ENCODE measurements at places on chromosomes 4 and X.

- no peak for DNase-seq
Measured at GRCh38 chr4:58766763-58767162, 1656.6 kb upstream of the IGFBP7 start.

DNA sequence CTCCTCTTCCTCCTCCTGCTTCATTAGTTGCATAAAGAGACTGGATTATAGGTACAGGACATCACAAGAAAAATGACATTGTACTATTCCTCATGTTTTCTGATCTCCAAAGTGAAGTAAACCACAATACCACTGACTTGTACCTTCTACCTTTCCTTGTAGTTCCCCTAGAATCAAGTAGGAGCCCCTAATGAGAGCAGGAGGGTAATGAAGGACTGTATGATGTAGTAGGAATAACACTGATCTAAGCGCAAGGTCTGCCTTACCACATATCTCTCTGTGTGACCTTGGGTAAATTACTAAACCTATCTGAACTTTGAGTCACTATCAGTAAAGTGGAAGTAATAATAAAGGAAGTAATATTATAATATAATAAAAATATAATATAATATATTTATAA lies 3.6 kb downstream of the VSIG4 start:
- no peak for DNase-seq

GRCh38 chr4:74962584-74962983 lies 29.7 kb downstream of the PARM1 start:
- DNase-seq: no peak

GRCh38 chr4:74884266-74884665 lies 48.6 kb upstream of the PARM1 start:
- no peak for DNase-seq

DNA sequence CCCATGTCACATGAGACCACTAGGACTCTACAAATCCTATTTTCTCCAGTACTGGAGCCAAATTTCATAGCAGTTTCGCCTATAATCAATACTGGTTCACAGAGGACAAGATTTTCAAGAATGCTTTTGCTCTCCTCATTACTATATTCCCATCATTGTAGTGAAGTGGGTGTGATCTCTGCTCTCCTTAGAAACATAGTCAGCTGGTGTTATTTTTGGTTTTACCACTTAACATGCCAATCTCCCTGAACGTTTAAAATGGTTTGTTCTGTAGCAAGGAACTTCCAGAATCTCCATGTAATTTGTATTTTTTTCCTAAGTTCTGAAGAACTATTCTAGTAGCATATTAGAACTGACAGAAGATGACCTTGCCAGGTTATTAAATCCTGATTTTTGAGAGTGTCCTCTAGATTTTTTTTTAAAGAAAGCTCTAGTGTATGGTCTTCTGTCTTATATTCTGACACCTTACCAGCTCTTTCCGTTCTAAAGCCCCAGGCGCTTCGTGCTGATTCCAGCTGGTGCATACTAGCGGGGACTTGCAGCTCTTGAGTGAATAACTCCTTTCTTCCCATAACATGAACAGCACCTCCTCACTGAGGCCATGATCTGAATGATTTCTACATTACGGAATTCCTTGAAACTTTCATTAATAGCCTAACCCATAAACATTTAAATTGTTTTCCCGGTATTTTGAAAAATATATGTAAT lies 1372.9 kb downstream of the TECRL start:
- no peak for DNase-seq

DNA sequence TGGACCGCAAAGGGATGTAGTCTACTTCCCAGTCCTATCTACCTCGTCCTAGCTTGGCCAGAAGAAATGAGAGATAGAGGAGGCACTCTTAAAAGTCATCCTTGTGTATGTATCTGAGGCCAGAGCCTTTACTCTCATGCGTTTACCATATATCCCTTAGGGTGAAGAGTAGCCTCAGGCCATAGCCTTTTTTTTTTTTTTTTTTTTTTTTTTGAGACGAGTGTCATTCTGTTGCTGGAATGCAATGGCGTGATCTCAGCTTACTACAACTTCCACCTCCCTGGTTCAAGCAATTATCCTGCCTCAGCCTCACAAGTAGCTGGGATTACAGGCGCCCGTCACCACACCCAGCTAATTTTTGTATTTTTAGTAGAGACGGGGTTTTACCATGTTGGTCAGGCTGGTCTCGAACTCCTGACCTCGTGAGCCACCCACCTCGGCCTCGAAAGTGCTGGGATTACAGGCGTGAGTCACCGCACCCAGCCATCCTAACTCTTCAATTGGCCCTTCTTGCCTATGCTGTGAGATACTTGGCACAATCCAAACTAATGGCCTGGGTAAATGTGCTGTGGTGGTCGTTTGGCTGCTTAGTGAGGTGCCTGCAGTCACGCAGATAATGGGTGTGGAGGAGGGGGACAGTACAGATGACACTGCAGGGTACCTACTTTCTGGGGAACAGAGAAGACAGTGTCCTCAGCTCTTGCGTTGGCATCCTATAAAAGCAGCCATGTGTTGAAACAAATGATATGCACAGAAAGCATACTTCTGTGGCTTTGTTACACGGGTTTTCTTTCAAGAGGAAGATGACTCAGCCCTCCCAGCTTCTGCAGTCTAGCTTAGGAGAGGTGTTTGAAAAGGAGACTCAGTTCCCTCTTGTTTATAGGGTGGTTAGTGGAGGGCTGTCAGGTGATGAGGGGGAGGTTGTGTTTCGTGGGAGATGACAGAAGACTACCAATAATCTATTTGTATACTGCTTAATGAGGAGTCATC lies 10.4 kb upstream of the DGAT2L6 start:
- DNase-seq: no peak

- no peak for DNase-seq
Measured at GRCh38 chr4:95045429-95045828, 287.7 kb downstream of the BMPR1B start.

DNA sequence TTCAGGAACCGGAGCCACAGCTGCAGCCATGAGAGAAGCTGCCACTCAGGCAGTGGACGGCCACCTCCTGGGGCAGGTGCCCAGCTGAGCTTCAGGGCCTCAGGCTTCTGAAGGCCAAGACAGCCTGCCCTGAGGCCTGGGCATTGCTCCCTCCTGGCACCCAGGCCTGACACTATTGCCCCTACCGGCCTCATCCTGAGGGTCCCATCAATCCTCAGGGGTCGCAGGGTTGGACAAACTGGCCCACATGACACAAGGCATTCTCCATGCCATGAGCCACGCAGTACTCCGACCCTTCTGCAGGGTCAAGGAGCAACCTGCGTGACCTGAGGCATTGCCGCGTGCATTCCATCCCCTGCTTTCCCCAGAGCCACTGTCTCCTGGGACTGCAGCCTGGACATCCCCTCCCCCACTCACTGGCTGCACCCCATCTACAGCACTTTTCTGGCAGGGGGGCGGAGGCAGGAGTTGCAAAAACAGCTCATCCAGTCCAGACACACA lies 3.0 kb upstream of the ZFP92 start:
- no peak for DNase-seq

DNA sequence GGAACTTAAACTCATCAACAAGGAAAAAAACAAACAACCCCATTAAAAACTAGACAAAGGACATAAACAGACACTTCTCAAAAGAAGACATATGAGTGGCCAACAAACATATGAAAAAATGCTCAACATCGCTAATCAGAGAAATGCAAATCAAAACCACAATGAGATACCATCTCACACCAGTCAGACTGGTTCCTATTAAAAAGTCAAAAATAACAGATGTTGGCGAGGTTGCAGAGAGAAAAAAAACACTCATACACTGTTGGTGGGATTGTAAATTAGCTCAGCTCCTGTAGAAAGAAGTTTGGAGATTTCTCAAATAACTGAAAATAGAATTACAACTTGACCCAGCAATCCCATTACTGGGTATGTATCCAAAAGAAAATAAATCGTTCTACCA lies 28.7 kb downstream of the APLN start:
- no peak for DNase-seq

GRCh38 chr4:177356921-177357320 lies 47.2 kb downstream of the NEIL3 start:
- no peak for DNase-seq

DNA sequence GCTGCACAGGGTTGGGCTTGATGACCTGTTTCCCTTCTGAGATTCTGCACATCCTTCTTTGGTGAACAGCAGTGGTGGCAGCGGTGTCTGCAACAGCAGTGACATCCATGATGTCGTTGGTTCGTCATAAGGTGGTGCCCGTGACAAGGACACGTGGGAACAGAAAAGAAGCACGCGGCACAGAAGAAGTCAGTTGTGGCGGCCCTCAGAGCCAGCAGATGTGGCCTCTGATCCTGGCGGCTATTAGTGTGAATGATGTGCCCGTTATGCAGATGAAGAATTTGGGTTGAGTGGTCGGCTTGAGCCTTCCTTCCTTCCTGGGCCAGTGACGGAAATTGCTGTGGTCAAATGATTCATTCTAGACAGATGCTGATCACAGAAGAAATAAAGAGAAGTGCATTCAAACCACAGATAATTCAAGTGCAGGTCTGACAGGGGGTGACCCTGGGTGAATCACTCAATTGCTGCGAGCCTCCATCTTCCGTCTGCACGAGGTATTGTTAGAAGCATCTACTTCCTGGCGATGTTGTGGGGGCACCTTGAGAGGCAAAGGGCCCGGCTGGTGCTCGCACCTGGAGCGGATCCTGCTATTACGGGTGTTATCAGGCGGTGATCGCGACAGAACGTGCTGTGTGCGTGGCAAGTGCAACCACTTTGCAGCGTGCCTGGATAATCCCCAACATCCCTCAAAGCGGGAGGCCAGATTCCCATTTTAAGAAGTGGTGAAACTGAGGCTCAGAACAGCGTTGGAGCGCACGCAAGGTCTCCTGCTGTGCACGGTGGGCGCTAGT lies 215.2 kb upstream of the PSAPL1 start:
- no peak for DNase-seq

GRCh38 chr4:182124359-182124758 lies 118.8 kb upstream of the TENM3 start:
- DNase-seq: no peak

- no peak for DNase-seq
Measured at GRCh38 chr4:144712775-144713174, 66.8 kb downstream of the HHIP start.

DNA sequence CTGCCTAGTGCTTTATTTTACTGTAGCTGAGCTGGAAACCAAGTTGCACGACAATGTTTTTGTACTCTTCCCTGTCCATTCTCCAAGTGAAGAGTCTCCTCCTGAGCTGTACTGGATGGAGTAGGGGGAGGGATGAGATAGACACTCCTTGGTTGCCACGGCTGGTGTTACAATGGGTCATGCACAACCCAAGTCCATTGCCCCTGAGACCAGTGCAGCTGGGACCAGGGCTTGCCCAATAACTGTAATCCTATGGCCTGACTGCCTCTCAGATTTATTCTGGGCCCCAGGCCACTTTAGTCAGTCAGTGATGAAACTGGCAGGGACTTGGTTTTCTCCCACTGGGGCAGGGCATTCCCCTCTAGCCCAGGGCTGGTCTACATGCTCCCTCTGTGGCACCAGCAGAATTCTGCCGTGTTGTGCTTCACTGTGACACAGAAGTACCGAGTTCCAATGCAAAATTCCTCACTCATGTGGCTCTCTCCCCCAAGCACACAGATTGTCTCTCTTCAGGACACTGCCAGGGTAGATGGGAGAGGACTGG lies 203.3 kb upstream of the PCDH18 start:
- DNase-seq: no peak

DNA sequence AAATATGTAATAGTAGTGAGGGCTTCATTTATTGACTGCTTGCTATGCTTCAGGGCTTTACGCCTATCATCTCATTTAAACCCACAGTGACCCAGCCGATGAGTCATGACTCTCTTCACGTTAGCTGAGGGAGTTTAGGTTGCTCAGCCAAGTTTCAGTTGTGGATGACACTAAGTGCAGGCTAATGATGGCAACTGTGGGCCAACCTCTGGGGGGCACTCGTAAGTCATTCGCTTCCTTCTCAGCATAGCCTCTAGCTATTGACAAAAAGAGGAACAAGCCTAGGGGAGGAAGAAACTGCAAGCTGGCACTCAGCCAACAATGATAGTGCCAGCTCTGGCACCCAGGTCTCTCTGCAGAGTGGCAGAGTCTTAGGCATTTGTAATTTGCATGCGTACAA lies 325.0 kb downstream of the ARHGAP10 start:
- no peak for DNase-seq

- no peak for DNase-seq
Measured at GRCh38 chr4:7656244-7656800, 221.6 kb upstream of the PSAPL1 start.

GRCh38 chr4:86089053-86089452 lies 270.8 kb downstream of the MAPK10 start:
- DNase-seq: no peak

- no peak for DNase-seq
Measured at GRCh38 chrX:69615342-69615741, 571 bp upstream of the EDA start.

- no peak for DNase-seq
Measured at GRCh38 chr4:37978248-37978924, 18.2 kb downstream of the PTTG2 start.

GRCh38 chrX:50967736-50968135 lies 57.2 kb downstream of the BMP15 start:
- no peak for DNase-seq

- DNase-seq: no peak
Measured at GRCh38 chr4:14167876-14168510, 540.5 kb upstream of the BOD1L1 start.

- DNase-seq: no peak
Measured at GRCh38 chr4:182510836-182511235, 267.6 kb downstream of the TENM3 start.

- DNase-seq: no peak
Measured at GRCh38 chr4:42420140-42420539, 22.9 kb downstream of the SHISA3 start.

- no peak for DNase-seq
Measured at GRCh38 chr4:23991444-23991843, 101.6 kb upstream of the PPARGC1A start.
